ENCODE measurements at places on chromosomes 11 and 22. TPM values are rescaled to one million over a fixed set of nuclear protein-coding genes. Genes with fewer than 3 reads are reported as not detected.
A peak's percentile ranks its signal among the peaks of the same experiment; 100 is the strongest.

- no peak for DNase-seq
Observed at GRCh38 chr11:44403176-44403575, 93.2 kb upstream of the ALX4 start.

DNA sequence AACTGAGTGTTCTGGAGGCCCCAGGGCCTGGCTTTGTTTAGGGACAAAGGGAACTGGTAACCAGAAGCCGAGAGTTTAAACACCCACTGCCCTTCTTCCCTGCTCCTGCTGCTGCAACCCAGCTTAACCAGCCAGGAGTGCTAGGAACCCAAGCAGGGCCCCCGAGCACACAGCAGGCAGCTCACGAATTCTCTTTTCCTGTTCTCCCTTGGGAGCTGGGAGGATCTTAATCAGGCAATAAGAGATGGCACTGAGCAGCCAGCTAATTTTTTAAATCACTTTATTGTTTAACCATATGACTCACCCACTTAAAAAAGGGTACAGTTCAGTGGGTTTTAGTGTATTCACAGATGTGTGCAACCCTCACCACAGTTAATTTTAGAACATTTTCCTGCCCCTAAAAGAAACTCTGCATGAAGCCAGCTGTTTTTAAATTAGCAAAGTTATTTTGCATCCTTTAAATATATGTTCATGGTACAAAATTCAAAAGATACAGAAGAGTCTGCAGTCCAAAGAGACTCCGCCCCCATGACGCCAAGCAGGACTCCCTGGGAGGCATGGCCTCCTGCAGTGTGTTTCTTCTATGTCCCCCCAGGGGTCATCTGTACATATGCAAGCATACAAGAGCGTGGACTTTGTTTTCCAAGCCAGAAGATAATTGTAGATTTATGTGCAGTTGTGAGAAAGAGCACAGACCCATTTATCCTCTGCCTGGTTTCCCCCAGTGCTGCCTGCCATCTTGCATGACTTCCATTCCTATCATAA is 18.9 kb upstream of the PPP6R3 start:
- peak; percentile 37 for DNase-seq

Gene PHLDB1
- total RNA-seq, result 129 TPM

Gene CCDC73
- not detected for total RNA-seq

All from fibroblast of villous mesenchyme (primary cell).